Hematopoietic multipotent progenitor cell treated with erythropoietin and hydrocortisone succinate and interleukin-3 and kit ligand, for 15 days (in vitro differentiated cells): ENCODE measurements at places on chromosomes 12 and 14.

DNA sequence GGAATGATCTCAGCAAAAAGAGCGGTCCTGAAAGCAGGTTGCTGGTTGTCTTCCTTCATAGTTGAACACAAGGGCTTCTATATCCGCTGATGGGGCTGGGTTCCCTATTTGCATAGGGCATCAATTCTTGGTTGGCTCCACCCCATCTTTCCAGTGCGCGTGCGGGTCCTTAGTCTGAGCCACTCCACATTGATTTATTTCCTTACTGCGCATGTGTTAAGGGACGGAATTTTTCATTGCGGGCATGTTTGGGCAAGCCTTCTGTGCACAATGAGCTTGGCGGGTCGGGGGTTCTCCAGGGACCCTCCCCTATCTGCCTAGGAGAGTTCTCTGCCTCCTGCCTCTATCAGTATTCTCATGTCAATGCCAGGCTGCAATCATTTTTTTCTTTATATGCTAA, 21.2 kb upstream of the DLGAP5 start:
- no peak for DNase-seq

DNA sequence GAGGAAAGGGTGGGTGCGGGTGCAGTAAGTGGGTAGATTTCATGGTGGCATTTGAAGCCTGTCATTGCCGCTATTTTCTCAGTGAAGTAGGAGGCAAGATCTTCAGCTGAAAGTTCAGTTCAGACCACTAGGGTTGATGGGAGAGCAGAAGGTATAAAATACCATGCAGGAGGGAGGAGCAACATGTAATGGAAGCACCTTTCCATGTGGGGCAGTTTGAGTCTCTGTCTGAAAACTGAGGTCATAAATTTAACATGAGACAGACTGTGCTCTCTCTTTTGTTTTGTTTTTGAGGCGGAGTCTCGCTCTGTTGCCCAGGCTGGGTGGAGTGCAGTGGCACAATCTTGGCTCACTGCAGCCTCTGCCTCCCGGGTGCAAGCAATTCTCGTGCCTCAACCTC, 22.7 kb downstream of the LRRC74A start:
- DNase-seq, result no peak

GRCh38 chr14:33836203-33836899, 114.5 kb downstream of the EGLN3 start:
- DNase-seq, result peak; percentile 34

DNA sequence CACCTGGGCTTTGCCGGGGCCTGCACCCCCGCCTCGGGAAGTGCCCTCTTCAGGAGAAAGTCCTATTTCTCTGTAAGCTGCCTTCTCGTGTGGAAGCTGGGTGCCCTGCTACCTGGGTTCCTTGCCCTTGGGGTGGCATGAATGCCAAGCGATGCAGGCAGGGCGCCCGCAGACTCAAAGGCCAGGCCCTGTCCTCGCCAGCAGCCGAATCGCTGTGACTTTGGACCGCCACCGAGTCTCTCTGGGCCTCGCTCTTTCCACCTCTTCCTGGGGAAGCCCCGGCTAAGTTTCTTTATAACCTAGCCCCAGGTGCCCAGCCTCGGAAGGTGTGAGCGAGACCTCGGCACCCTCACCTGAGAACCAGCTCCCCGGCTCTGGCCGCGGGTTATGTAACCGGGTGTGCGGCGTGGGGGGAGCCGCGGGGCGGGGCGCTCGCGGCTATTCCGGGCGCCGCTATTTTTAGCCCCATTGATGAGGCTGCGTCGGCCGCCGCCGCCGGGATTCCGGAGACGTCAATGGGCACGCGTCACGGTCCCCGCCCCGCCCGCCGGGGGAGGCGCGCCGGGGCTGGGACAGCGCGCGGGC, 14.6 kb upstream of the NR4A1 start:
- DNase-seq, result no peak

- DNase-seq, result no peak
These were observed 11.3 kb upstream of the EML5 start for GRCh38 chr14:88804035-88804434.

DNA sequence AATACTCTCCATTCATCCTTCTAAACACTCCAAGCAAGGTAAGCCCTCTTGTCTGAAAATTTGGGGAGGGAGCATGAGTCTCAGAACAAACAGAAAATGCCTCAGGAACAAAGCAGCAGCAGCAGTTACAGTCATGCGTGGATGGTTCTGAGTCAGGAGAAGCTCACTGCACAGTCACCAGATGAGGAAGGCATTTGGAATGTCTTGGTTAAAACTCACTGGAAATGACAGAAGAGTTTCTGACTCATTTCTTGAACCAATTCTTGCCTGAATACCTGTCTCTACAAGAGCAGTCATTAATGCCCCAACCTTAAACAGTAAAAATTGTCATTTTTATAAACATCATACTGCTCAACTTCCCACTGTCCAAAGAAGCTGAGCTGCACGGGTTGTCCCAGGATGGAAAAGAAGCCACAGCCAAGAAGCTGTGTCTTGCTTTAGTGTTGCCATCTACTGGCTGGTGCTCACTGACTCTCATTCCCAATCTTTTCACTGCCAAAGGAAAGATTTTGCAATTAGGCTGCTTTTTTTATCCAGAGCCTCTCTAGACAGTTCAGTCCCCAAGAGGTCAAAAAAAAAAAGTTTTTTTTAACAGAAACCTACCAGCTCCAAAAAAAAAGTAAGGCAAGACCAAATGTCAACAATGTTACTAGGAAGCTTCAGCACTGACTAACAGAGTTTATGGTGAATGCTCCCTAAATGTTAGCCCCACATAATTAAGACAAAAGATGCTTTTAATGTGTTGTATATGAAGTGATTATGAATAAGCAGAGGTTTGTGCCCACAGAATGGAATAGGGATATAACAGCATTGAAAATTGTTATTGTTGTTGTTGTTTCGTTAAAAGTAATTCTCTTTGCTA, 40.4 kb downstream of the KICS2 start:
- no peak for DNase-seq

DNA sequence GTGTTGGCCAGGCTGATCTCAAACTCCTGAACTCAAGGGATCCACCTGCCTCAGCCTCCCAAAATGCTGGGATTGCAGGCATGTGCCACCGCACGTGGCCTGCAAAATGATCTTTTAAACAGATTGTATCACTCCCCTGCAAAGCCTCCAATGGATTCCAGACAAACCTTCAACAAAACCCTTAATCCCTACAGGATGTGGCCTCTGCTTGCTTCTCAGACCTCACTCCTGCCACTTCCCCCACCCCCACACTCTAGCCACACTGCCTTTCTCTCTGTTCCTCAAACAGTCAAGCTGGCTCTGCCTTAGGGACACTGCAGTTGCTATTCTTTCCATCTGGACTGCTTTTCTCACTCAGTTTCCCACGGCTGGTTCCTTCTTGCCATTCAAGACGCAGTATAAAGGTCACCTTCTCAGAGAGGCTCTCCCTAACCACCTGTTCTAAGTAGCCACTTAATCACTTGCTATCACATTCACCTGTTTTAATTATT, 47.3 kb upstream of the TMED10 start:
- DNase-seq, result no peak

GRCh38 chr12:77120156-77121085, 55.1 kb upstream of the E2F7 start:
- DNase-seq, result no peak

- no peak for DNase-seq
These were observed 127.4 kb upstream of the PRMT8 start for GRCh38 chr12:3363608-3364007.

- DNase-seq, result no peak
These were observed 41.6 kb downstream of the LRRC74A start for GRCh38 chr14:76867516-76868453.

GRCh38 chr12:131521326-131521725, 189.6 kb upstream of the SFSWAP start:
- DNase-seq, result no peak

DNA sequence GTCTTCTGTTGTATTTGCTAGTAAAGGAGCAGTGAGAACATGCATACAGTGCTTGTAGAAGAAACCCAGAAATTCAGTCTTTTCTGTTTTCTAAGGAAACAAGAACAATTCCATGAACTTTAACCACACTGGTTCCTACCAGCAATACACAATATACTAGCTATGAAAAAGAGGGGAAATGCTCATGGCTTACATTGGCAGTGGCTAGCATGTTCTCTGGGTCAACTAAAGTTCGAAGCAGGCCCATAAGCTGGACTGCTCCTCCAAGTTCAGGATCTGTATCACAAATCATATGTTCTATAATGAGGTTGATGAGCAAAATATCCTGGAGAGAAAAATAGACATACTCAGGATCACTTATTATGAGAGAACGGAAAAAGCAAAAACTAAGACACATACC, 37.1 kb downstream of the PPP4R3A start:
- no peak for DNase-seq

DNA sequence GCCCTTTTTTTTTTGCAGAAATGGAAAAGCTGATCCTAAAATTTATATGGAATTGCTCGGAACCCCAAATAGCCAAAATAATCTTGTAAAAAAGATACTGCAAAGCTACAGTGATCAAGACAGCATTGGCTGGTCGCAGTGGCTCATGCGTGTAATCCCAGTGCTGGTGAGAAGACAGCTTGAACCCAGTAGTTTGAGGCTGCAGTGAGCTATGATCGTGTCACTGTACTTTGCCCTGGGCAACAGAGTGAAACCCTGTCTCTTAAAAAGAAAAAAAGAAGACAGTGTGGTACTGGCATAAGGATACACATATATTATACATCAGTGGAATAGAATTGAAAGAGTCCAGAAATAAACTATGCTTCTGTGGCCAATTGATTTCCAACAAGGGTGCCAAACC, 5.4 kb downstream of the ITGB7 start:
- no peak for DNase-seq

DNA sequence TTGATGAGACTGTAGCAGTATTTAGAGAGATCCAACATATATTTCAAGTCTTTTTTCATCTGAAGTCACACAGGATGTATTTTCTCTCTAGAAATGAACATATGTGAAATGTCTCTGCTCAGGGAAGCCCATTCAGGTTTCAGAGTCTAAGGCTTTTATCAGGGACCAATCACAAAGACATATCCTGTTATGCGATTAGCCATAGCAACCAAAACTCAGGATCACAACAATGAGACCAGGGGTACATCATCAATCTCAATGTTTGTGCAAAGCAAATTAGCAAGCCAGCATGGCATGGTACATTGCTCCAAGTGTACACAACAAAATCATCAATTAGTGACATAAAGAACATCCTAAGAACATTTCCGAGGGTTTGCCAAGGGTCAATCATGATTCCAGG, 99.2 kb upstream of the AMN1 start:
- DNase-seq, result no peak

DNA sequence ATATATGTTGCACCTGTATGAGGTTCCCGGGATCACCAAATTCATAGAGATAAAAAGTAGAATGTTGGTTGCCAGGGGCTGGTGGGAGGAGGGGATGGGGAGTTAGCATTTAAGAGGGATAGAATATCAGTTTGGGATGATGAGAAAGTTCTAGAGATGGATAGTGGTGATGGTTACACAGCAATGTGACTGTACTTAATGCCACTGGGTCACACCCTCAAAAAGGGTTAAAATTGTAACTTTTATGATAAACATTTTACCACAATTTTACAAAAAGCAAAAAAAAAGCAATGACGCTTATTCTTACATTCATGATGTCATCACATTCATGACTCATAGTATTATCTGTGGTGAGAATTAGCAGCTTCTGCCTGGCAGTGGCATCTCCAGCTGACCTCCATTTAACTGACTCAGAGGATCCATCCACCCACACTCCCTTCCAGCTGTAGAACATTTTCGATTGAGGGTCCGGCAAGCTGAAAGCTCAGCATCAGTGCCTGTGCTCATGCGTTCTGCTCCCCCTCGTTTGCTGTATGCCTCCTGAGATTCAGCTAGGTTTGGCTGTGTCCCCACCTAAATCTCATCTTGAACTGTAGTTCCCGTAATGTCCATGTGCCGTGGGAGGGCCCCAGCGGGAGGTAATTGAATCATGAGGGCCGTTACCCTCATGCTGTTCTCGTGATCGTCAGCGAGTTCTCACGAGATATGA, 64.8 kb upstream of the TMEM260 start:
- DNase-seq, result no peak

GRCh38 chr14:98935921-98936320, 336.1 kb downstream of the BCL11B start:
- no peak for DNase-seq

GRCh38 chr14:58077621-58078020, 74.4 kb downstream of the ARMH4 start:
- no peak for DNase-seq

DNA sequence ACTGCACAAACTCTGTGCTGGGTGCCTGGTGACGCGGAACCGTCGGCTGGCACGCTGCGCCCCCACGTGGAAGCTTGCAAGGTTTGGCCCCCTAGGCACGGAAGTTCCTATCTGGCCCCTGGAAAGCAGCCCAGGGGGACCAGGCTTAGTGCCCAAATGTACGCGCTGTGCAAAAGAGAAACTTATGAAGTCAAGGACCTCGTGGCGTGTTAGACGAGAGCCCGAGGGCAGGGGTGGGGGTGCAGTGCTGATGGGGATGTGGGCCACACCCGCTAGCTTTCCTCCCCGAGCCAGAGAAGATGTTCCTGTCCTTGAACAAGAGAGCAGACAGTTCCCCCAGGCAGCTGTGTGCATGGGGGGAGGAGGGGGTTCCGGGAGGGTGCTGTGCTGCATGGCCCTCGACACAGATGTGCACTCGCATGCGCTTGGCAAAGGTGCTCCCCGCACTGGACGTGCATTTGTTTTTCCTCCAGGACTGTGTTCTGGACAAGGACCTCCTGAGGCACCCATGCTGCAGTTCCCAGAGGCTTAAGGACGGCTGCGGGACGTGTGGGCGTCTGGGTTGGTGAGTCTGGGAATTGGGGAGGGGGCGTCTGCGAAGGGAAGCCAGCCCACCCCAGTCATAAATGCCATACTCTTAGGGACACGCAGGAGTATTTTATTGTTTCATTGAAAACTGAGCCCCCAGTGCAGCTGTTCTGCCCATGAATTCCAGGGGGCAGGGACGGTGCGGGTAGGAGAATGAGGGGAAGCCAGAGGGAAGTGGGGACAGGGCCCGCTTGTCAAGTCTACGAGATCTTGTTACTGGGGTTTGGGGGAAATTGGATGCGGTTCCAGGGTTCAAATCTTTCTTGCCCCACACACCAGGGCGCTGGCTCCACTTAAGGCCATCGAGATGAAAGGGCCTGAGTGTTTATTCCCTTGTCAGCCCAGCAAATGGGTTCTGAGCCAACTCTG, 80.0 kb downstream of the NTF3 start:
- peak; percentile 10 for DNase-seq

DNA sequence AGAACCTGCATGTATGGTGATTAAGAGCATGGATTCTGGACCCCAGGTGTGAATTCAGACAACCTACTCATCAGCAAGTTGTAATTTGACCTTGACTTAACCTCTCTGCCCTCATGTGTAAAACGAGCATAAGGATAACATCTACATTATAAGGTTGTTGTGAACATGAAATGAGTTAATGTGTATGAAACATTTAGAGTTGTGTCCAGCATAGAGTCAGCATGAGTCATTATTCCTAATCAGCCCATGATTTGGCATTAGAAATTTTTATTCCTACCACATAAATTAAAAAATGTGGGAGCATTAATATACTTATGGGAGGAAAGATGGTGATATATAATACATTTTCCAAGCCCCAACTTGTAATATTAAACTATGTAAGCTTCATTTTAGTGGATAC, 95.9 kb upstream of the DDHD1 start:
- DNase-seq, result no peak
